ENCODE measurements at places on chromosomes 3 and 15.

GRCh38 chr3:49670940-49671290 lies 3.2 kb upstream of the APEH start:
- DNase-seq, result no peak

- peak; percentile 1 for DNase-seq
These were observed 96.0 kb downstream of the SUCLG2 start for GRCh38 chr3:67558426-67558825.

DNA sequence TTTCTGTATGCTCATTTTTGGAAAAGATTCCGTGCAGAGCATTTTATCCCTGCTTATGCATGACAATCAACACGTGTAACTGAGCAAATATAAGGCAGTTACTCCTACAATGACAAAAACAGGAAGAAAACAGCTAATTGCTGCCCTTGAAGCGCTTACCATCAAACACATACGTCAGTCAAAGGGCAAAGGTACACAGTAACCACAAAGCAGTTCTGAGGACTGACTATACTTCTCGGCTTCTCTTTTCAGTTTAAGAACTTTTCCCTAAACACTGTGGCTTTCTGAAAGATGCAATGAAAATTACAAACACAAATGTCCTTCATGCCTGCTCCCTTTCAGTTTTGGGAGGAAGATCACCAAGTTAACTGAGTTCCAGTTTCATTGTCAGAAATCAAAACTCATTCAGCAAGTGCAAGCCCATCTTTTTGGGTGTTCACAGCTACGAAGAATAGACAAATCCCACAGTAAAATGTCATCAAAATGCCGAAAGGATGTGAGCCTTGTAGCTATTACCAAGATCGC lies 602.8 kb downstream of the FOXP1 start:
- no peak for DNase-seq

GRCh38 chr3:126005951-126006350 lies 37.0 kb downstream of the ROPN1B start:
- peak; percentile 84 for DNase-seq

- no peak for DNase-seq
These were observed 429.6 kb downstream of the LPP start for GRCh38 chr3:188583341-188584161.

GRCh38 chr3:44510000-44510368 lies 32.5 kb upstream of the ZNF445 start:
- DNase-seq, result peak; percentile 8

GRCh38 chr3:9280451-9281219 lies 31.2 kb upstream of the SRGAP3 start:
- peak; percentile 49 for DNase-seq

GRCh38 chr15:92400573-92400972 lies 6.9 kb downstream of the ST8SIA2 start:
- no peak for DNase-seq

DNA sequence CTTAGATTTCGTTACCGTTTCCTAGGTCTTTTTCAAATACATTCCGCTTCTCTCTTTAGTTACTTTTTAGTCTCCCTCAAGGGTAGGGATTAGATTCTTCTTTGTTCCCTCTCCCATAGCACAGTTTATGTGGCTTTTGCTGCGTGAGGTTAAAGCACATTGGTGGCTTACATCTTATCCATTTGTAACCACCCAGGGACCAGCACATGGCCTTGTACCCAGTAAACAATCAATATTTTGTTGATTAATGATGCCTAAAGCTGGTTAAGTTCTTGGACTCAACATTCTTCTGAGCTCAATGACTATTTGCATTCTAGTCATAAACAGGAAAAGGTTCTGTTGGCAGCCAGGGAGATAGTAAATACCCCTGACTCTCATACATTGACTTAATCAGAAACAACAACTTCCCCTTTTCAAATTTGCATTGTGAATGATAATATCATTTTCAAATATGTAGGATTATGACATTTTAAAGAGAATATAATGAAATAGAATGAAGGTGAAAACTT lies 60.2 kb downstream of the CACNA1D start:
- no peak for DNase-seq

- DNase-seq, result no peak
These were observed 3.8 kb downstream of the MPI start for GRCh38 chr15:74893627-74894026.

DNA sequence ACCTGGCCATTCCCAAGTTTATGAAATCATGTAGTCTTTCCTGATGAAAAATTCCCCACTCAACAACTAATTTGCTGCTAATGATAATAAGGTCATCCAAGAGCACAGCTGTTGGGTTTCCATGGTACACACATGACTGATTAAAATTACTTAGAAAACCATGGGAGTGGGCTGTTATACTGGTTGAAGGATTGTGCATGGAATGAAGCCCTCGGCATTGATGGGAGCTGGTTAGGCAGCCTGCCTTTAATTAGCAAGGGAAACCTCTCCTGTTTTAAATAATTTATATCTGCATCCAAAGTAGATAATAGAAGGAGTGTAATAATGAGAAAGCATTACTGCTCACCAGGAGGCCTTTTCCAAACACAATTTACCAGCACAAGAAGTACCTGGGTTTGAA lies 235.1 kb upstream of the CFAP20DC start:
- no peak for DNase-seq

- DNase-seq, result no peak
These were observed 33.8 kb downstream of the PIK3R4 start for GRCh38 chr3:130712718-130713423.

- peak; percentile 85 for DNase-seq
These were observed 72.4 kb downstream of the CHDH start for GRCh38 chr3:53773611-53774368.

DNA sequence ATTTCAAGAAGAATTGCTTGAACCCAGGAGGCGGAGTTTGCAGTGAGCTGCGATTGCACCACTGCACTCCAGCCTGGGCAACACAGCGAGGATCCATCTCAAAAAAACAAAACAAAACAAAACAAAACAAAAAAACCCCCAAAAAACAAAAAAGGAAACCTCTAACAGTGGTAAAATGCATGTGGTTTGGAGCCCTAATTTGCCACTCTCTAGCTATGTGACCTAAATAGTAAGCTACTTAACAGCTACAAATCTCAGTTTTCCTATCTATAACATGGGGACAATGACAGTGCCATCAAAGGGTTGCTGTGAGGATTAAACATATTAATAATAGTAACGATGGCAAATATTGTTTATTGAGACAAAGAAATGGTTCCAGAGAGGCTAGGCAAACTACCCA lies 119.4 kb upstream of the LMOD3 start:
- no peak for DNase-seq

- DNase-seq, result peak; percentile 98
These were observed 58.1 kb downstream of the RSRC1 start for GRCh38 chr3:158167737-158168557.

DNA sequence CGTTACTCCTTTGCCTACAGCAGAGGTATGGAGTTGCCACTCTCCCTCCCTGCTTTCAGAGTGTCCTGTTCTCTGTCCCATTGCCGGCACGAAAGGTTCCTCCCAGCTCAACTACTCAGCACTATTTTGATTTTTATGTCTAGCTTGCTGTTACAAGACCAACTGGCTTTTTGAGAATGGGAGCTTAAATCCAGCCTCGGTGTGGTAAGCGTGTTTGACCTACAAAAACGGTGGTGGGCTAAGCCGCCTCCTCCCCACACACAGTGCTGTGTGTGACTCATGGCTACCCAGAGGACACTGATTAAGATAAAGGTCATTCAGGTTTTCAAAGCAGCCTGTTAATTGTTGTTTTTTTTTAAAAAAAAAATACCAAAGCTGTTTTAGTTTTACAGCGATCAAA lies 64.5 kb downstream of the LRTM1 start:
- no peak for DNase-seq

- no peak for DNase-seq
These were observed 4.6 kb upstream of the TBL1XR1 start for GRCh38 chr3:177201700-177202397.

GRCh38 chr15:92571824-92572223 lies 83.8 kb downstream of the FAM174B start:
- DNase-seq, result no peak

- DNase-seq, result no peak
These were observed 82.7 kb downstream of the IGF1R start for GRCh38 chr15:98730860-98731711.

GRCh38 chr15:48225771-48226170 lies 19.7 kb downstream of the SLC12A1 start:
- no peak for DNase-seq

GRCh38 chr3:22209578-22209977 lies 458.6 kb upstream of the ZNF385D start:
- no peak for DNase-seq

DNA sequence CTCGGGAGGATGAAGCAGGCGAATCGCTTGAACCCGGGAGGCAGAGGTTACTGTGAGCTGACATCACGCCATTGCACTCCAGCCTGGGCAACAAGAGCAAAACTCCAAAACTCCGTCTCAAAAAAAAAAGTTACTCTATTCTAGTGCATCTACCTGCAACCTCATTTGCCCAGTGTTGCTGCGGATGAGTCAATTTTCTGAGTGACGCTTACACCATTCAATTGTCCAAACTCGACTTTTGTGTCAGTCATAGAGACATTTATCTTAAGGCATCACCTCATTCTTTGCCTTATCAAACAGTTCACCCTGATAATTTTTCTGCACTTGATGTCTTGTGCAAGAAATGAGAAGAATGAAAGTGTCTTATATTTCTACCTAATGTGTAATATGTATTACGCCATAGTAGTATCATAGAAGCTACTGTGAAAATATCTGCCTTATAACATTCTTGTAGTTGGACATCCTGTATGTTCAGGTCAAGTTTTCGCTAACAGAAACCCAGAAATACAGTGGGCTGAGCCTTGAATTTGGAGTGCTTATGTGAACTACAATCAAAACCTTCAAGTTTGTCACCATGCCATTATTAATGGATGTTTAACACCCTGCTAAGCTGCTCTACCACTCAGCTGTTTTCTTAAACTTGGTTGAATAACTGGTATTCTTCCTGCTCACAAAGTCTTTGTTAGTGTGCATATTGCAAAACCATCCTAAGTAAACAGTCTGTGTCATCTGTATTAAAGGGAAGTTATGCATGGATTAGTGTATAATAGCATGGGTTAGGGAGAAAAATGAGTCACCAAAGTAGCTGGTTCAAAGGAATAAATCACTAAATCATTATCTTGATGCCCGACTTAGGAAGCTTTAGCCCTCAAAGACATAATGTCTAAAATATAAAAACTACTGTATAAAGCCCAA lies 531.0 kb upstream of the NR2F2 start:
- DNase-seq, result peak; percentile 82

DNA sequence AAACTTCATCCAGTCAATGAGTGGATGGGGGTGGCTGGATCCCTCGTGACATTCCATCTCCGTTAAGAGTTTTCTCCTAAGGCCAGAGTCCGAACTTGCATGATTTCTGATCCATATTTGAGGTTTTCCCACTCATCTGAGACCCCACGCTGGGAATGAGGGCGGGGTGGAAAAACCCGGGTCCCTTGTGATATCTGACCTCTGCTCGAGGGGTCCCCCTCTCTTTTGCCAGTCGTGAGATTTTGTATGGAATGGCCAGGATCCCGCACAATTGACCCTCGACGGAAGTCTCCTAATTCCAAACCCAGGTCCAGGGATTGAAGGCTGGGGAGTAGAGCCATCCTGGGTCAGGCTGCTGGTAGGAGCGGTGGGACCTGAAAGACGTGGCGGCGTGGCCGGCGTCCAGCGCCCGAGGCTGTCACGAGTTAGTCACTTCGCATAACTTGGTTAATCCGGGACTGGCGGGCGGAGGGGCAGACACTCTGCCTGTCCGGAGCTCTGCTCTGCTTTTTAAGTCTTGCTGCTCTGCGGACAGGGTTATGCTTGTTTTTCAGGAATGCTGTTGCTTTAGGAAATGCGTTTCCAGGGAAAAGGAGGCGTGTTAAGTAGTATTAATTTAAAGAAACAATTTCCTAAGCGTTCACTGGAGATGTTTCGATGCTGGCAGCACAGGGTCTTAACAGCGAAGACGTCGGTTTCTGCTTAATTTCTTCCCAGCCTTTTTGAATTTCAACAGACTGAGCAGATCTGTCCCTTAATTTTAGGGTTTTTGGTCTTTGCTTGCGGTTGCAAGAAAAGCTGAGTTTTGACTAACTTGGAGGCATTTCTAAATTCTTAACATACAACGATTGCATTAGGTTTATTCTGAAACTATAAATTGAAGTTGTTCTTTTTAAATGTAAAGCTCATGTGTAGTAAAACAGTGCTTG lies 69.7 kb upstream of the LRRFIP2 start:
- peak; percentile 81 for DNase-seq

DNA sequence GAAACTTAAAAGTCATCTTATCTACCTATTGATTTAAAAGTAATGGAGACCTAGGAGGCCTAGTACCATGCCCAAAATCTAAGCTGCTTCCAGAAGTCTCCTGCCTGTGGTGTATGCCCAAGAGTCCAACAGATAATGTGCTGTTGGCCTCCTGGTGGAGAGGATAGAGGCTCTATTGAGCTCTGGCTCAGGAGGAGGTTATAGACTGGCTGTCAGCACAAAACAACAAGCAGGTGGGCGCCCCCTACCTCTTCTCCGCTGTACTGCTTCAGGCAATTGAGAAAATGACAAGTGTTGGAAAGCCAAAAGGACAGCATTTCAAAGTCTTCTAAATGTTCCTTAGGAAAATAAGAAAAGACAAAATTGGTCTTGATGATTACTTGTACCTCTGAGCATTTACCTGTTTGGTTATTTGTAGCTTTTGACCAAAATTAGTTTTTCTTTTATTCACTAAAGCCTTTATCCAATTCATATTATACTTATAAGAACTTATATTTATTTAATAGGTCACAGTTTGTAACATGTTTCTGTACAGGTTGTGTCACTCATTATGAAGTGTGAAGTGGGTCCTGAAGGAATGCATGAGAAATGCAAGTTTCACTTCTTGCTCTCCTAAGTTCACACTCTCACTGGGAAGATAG lies 17.2 kb upstream of the GNB5 start:
- peak; percentile 69 for DNase-seq

DNA sequence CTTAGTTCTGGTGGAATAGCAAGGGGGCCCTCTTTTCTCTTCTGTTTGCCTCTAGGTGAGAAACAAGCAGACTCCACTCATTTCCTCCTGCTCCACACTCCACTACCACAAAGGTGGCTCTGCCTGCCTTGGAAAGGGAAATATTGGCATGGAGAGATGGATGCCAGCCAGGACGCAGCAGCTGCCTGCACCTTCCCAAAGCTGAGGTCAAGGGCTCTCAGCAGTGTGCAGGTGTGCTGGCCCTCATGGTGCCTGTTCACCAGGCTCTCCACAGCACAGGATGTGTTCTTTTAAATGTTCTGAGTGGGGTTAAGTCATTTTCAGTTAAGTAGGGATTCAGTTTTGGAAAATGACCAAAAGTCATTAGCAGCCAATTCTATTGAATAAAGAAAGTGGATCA lies 211.2 kb upstream of the STRIT1 start:
- no peak for DNase-seq

- DNase-seq, result peak; percentile 100
These were observed 36.3 kb upstream of the TSC22D2 start for GRCh38 chr3:150371741-150372254.

- peak; percentile 85 for DNase-seq
These were observed 58.9 kb upstream of the ULK4 start for GRCh38 chr3:42020684-42021307.

DNA sequence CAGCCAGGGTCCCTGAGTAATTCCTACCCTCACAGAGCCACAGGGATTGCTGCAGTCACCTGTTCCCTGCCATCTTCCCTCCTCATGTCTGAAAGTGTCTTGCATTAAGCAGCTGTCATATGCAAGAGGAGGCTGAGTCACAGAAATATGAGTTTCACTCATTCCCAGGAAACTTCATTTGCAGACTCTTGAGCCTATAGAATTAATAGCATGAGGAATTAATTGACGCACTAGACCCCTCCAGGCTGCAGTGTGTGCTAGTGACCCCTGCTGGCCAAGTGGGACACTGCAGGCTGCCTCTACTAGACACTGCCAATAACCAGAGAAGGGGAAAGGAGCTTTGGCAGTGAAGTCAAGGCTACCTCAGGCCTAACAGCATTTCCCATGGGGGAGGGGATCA lies 50.6 kb upstream of the SLC6A1 start:
- DNase-seq, result peak; percentile 3
